ENCODE measurements at places on chromosomes 4 and X.

- no peak for DNase-seq
Observed at GRCh38 chr4:34733185-34733941, 1511.0 kb downstream of the ARAP2 start.

DNA sequence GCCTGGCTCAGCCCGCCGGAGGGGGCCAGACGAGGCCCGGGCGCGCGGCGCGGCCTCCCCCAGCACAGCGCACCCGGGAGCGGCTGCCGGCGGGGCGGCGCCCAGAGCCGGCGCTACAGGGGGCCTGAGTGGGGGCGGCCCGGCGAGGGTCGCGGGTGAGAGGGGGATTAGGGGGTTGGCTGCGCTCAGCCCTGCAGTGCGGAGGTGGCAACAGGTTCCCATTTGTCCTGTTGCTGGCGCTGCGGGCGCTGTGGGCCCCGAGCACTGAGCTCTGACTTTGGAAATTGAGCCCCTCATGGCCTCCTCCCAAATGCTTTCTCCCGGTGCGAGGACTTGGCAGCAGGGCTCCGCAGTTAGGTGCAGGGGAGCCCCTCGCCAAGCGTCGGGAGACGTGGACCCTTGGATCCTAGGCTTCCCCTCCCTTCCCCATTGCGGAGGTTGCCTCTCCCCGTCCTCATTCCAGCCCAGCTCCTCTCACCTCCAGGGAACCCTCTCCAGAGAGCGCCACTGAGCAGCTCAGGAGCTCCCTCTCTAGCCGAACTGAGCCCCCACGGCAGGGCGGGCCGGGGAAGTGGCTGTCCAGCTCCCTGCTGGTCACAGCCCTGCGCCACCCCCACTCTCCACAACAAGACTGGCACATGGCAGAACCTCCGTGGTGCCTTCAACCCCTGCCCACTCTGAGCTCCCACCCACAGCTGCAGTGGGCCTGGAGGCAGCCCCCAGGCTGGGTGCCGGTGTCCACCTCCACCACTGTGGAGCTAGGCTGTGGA is 2.5 kb upstream of the DUSP9 start:
- DNase-seq = no peak

- DNase-seq = no peak
Observed at GRCh38 chr4:17962171-17962570, 59.4 kb downstream of the LCORL start.

GRCh38 chrX:17032351-17032750 is 85.9 kb downstream of the REPS2 start:
- DNase-seq = no peak

DNA sequence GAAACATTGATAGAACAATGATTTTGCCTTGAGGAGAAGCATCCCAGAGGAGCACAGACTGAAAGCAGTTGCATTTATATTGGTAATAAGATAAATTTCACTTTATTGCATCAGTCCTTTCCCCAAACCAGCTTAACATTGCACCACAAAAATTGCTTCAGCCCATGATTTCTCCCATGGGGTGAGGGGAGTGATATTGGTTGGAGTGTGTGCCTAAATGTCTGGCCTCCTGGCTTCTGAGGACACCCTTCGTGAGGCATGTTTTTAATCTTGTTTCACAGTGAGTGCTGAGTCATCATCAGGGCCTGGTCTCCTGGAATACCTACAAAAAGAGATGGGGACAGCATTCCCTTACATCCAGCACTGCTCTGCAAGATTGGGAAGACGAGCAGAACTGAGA is 487.9 kb downstream of the C4orf33 start:
- no peak for DNase-seq

GRCh38 chrX:156008915-156009314 is 11.4 kb downstream of the IL9R start:
- no peak for DNase-seq

- no peak for DNase-seq
Observed at GRCh38 chrX:133401536-133401935, 13.8 kb downstream of the GPC4 start.

- DNase-seq = no peak
Observed at GRCh38 chr4:52265781-52266525, 214.8 kb downstream of the SPATA18 start.

Measured in activated CD4-positive, CD25-positive, alpha-beta regulatory T cell treated with anti-CD3 and anti-CD28 coated beads, Interleukin-2, amount 50 U/mL, for 72 hours (primary cell).